ENCODE measurements at places on chromosomes 7 and 10. TPM values are rescaled to one million over a fixed set of nuclear protein-coding genes. Genes with fewer than 3 reads are reported as not detected.
A peak's percentile ranks its signal among the peaks of the same experiment; 100 is the strongest.

DNA sequence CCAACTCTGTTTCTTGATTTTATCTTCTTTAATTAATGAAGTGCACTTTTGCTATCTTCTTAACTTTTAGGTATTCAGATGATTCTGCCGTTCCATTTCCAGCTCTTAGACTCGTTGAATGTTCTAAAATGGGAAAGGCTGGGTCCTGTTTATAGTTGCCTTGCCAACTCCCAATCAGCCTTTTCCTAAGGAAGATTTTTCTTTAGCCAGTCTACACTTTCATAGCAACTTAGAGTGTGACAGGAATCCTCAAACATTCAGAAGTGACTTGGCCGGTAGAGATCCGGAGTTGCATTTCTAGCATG lies 23.0 kb upstream of the TRIL start:
- no peak for DNase-seq

Gene NPSR1
- not detected for total RNA-seq

DNA sequence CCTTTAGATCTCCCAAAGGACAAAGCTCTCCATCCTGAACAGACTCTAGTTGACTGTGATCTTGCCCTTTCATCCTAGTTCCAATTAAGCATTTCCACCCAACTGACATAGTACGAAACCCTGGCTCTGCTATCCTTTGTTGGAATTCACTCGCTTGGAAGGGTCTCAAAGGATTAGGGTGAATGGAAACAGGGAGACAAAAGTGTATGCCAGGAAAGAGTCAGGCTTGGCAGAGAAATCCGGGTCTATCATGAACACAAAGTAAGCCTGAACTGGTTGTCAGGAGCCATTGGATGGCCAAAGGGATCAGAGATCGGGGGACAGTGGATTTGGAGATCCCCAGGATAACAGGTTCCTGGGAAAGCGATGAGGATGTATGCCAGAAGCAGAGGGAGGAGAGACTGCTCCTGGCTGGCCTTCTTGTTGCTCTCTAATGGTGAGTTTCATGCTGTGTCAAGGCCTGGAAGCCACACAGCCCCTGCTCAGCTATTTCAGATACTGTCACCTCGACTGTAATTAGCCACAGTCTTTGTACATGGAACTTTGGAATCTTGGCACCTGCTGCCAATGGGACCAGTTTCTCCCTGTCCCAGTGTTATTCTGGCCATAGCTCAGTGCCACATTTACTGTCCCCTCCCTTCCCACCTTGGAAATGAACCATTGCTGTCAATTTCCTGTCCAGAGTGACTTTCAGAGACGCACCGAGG lies 1168.7 kb upstream of the AUTS2 start:
- DNase-seq, result no peak

GRCh38 chr10:16735671-16736070 lies 81.6 kb downstream of the RSU1 start:
- no peak for DNase-seq

DNA sequence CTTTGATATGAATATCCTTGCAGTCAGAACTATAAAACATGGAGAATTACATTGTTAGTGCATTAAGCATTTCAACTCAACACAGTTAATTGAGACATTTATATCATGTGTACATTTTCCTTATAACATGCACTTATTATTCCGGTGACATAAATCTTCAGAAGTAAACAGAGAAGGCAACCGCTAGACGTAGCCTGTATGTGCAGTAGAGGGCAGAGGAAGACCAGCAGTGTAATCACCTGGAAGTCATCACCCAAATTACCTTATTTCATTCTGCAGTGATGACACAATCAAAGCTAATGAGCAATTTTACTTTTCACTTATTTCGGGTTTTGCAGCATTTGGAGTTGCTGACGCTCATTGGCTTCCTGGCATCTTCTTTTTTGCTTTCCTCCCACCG lies 394.6 kb downstream of the SDK1 start:
- no peak for DNase-seq

DNA sequence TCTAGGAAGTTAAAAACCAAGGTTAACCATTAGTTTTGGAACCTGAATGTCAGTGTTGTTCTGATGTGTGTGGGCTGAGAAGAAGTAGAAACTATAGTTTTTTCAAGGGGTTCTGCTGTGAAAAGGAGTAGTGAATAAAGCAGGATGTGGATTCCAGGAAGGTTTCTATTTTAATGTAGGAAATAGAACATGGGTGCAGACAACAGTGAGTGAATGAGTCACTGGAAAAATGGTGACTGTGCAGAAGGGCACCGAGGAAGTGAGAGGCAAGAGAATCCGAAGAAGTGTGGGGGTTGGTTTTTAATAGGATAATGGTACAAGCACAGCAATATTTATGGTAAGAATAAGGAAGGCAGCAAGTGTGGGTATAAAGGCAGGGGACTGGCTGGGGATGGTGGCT lies 120.4 kb downstream of the ARHGAP21 start:
- DNase-seq, result no peak

Gene HOXA3
- total RNA-seq, result 9.6 TPM

GRCh38 chr10:12633776-12634620 lies 284.7 kb downstream of the CAMK1D start:
- no peak for DNase-seq

- DNase-seq, result no peak
Measured at GRCh38 chr10:3476640-3477448, 304.3 kb upstream of the PITRM1 start.

Gene TMEM176B
- 34.3 TPM for total RNA-seq

GRCh38 chr7:136309407-136309806 lies 332.2 kb upstream of the MTPN start:
- no peak for DNase-seq

DNA sequence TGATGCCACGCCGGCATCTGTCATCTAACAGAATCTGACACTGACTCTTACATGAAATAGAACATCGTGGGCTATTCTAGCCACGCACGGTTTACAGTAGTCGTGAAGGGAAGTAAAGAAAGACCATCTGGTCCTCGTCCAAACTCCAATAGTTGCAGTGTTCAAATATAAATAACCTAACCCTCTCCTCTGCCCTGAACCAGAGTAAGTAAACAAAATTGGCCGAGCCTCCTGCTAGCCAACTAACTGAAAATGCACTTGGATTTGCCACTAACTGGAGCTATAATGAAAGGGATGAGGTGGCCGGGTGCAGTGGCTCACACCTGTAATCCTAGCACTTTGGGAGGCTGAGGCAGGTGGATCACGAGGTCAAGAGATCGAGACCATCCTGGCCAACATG lies 29.5 kb upstream of the ZC3HAV1L start:
- no peak for DNase-seq

Gene MEOX2
- total RNA-seq, result 14.4 TPM

Gene STEAP2
- 36.2 TPM for total RNA-seq

Gene CALML3
- not detected for total RNA-seq

GRCh38 chr10:132401401-132402118 lies 4.6 kb downstream of the PWWP2B start:
- DNase-seq, result no peak

Gene FAM25C
- not detected for total RNA-seq

Gene ATAD1
- 39.5 TPM for total RNA-seq

DNA sequence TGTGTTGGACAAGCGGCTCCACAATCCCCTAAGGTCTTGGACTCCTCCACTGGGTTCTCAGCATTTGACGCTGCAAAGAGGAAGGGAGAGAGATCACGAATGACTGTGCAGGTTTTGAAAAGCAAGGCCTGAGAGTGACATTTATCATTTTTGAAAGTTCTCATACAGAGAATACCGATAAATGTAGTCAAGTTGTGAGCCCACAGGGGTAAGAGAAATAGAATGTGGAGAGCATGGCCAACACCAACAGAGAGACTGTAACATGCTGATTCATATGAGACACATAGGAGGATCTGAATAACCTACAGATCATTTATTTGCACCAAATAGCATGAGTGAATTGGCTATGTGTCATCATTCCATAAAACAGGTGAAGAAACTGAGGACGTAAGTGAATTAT lies 230.5 kb upstream of the MBL2 start:
- DNase-seq, result no peak

GRCh38 chr7:112056409-112056808 lies 149.8 kb downstream of the DOCK4 start:
- DNase-seq, result no peak

- DNase-seq, result peak; percentile 61
Measured at GRCh38 chr10:79407811-79408795, 37.3 kb downstream of the ZCCHC24 start.

DNA sequence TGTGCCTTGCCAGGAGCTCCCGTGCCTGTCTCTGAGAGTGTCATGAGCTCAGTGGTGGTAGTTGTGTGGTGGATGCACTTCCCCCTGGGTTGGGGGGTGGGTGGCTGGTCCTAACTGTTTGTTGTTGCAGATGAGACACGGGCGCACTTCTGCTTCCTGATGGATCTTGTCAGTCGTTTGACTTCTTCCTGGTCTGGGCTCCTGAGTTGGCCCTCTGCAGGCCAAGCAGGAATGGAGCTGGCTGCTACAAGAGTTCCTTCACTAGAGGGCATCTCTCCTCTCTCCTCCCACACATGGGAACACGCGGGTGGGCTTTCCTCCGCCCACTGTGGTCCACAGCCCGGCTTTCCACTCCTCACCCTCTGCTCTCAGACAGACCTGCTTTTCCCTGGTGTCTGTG lies 82.0 kb downstream of the BMS1 start:
- no peak for DNase-seq

Gene ZDHHC6
- total RNA-seq, result 27.7 TPM

DNA sequence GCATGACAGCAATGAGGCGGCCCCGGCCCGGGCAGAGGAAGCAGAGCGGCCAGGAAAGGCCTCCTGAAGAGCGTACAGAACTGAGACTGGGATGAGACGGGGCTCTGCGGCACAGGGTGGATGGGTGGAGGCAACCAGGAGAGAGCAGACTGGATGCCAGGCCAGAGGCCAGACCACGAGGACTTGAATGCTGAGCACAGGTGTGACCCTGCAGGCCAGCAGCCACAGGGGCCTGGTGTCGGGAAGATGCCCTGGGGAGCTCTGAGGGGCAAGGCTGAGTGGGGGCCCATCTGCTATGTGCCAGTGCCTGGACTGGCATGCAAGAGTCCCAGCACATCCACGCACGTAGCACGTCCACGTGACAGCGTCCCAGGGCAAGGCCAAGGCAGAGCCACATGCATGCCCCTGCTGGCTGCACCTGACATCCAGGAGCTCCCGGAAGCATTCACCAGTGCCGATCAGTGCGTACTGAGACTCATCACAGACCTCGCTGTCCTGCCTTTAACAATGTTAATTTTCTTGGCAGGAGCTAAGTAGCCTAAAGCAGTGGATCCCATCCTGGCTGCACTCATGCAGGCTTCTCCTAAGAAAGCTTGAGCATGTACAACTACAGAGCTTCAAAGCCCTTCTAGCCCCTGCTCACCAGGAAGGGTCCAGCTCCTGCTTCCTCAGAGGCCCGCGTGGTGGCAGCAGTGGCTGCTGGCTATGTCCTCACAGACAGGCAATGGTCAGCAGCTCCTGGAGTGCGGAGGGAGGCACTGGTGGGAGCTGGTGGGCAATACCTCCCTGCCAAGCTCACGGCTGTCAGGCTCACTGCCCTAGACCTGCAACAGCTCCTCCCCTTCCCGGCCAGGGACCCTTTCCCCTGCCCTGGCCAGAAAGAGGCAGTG lies 18.0 kb downstream of the GRID1 start:
- DNase-seq, result peak; percentile 73

- DNase-seq, result no peak
Measured at GRCh38 chr7:131151034-131151433, 176.6 kb upstream of the MKLN1 start.

GRCh38 chr7:129610709-129611245 lies 743 bp upstream of the NRF1 start:
- no peak for DNase-seq

DNA sequence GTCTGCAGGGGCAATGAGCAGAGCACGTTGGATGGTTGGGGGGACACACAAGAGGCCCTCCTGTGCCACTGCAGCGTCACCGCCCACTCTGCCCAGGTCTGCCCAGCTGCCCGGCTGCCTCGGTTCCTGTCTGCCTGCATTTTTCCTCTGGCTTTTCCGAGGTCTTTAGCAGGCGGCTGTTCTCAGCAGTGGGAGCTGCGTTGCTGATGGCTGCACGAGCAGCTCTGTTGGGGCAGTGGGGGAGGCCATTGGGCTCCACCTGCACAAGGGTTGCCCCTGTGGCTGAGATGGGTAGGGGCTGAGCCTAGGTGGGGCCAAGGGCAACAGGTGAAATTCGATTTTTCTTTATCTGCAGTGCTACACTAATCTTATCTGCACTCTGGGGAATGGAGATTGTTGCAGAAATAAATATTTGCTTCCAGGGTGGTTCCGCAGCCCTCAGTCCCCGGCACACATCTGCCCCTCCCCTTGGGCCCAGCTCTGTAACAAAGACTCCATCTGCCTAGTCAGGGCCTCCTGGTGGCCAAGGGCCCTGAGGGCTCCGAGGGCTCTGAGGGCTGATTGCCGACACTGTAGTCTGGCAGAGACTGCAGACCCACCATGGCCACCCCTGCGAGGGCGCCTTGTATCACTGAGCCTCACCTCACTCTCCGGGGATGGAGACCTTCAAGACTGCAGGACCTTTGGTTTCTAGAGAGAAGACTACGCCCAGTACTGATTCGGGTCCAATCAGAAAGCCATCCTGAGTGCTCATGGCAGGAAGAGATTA lies 141.7 kb upstream of the SHH start:
- DNase-seq, result no peak

GRCh38 chr7:42059275-42059674 lies 177.7 kb downstream of the GLI3 start:
- DNase-seq, result no peak

DNA sequence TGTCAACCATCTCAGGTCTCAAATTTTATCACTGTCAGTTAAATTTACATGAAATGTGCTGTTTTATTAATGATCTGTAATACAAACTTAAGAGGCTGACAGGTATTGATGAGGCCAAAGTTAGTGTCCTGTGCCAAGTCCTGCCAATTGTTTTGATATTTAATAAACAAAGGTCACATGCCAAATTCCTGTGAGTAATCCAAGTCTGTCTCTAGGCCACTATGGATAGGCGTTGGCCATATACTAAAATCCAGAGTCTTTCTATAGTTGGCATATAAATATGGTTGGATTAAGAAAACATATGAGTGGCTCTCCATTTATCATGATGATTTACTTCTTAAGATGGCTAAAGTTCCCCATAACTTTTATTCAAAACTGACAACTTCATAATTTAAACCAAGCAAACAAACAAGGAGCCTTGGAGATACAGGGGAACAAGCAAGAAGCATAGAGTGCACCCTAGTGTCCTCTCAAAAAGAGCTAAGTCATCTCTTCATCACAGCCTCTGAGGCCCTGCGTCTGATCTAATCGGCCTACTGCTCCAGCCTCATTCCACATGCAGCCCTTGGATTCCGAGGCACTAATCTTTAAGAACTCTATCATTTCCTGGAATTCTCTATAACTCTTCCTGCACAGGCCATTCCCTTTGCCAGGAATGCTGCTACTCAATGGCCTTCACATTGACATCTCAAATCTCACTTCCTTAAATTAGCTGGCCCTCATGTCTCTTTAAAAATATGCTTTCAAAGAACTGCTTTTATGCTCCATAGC lies 32.7 kb upstream of the NRCAM start:
- no peak for DNase-seq

Gene NPC1L1
- total RNA-seq, result 1.1 TPM
